ENCODE measurements at places on chromosomes 1 and 21.

- no peak for DNase-seq
These were observed 409.8 kb downstream of the DISC1 start for GRCh38 chr1:232036181-232036933.

DNA sequence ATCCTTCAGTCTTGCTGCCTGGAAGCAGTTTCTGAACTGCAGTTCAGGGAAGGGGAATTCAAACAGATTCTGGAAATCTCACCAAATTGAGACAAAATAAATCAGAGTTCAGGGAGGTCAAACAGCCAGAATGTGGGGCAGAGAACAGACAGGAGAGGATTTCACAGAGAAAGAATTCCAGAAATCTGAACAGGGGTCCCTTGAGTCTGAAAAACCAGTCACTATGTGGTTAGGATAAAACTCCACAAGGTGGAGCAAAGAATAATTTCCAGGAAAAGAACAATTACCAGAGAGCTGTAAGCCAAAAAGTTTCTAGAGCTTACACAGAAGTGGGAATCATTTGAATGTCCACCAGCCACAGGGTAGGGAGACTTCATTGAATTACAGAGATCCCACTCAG is 84.7 kb downstream of the URB2 start:
- DNase-seq = peak; percentile 60

DNA sequence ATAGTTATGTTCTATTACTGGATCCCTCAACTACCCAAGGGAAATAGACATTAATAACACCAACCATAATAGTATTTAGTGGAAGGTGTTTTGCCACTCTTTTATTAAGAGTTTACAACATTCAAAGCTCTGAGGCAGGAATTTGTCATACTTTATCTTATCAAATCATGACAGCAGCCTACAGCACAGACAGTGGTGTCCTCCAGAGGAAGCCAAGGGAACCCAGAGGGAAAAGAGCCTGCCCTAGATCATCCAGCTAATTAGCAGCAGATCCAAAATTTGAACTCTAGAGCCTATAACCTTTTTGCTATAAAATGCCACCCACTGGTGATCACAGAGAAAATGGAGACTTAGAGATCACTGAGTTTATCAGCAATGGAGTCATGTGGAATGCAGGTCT is 18.2 kb downstream of the VAV3 start:
- no peak for DNase-seq

DNA sequence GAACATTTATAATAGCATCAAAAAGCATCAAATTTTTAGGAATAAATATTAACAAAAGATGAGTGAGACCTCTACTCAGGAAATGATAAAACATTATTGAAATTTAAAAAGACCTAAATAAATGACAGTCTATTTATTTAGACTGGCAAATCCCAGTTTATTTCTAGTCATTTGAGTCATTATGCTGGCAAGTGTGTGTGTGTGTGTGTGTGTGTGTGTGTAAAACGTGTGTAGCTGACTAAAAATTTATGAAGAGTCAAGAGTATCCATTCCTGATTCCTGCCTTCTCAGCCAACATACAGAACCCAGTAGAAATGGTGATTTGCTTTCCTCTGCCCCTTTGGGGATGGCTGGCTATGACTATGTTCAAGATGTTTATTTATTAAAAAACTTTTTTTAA is 46.2 kb downstream of the OSBPL9 start:
- peak; percentile 52 for DNase-seq

DNA sequence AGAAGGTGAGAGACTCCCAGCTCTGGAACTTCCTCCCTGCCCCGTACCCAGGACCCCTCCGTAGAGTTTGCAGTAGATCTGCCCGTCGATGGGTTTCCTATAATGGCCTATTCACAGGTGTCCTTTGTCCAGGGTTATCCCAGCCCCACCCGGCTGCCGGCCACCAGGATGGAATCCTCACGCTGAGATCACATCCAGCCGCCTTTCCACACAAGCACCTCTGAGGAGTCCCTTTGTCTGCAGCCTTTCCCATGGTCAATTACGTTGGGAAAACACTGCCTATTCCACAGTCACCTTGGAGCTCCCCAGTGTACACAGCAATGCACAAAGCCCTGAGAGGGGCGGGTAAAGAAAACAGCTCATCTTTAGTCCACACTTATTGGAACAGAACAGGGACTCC is 190.0 kb upstream of the EDN2 start:
- DNase-seq = no peak

DNA sequence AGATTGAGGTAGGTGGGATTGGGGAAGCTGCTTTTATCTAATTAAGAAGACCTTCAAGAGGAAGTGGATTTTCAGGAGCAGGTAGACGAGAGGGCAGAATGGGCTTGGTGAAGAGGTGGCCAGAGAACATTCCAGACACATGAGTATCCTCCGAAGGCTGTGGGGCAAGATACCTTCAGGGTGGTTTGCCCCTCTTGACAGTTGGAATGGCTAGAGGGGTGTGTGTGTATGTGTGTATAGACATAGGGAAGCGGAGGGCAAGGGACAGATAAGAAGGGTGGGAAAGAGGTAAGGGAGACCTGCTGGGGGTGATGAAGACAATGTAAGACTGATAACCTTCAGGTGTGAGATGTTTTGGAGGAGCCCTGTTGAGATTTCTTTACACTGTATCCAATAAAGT is 46.8 kb upstream of the TSPAN2 start:
- no peak for DNase-seq

DNA sequence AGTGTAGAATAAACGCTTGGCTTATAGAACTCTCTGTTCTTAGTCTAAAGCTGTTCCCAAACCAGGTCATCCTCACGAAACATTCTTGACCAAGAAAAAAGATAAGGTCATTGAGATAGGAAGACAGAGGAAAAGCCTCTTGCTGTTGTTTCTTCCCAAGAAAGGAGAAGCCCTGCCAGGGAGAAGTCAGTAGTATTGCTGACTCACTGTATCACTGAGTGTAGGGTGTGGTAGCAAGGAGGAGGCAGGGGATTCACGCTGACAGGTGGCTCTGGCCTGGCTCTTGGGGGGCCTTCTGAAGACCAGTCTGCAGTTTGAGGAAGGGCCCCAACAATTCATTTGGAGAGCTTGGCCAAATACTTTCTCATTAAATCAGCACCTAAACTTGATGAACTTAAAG is 97.8 kb downstream of the CD247 start:
- peak; percentile 6 for DNase-seq

GRCh38 chr1:224734261-224734935 is 118.3 kb downstream of the CNIH3 start:
- no peak for DNase-seq

- DNase-seq = no peak
These were observed 69.8 kb downstream of the COQ8A start for GRCh38 chr1:227009937-227010336.

GRCh38 chr21:35465741-35466140 is 416.6 kb upstream of the RUNX1 start:
- no peak for DNase-seq

- peak; percentile 74 for DNase-seq
These were observed 24.9 kb downstream of the LDLRAP1 start for GRCh38 chr1:25568090-25568833.

GRCh38 chr1:174800876-174801275 is 198.9 kb upstream of the CACYBP start:
- no peak for DNase-seq

- no peak for DNase-seq
These were observed 4.7 kb downstream of the RNF220 start for GRCh38 chr1:44409757-44410156.

DNA sequence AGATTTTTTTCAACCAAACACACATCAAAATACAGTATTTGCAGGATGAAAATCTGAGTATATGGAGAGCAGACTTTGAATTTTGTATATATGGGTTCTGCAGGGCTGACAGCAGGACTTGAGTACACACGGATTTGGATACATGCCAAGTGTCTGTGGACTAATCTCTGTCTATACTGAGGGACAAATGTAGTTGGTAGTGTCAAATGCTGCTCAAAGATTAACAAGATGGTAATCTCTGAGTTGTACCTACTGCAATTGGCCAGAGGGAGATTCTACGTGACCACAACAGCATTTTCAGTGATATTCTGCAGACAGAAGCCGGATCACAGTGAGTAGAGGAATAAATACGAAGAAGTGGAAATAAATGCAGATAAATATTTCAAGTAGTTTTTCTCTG is 43.4 kb downstream of the SHCBP1L start:
- no peak for DNase-seq

GRCh38 chr1:41419584-41420295 is 58.5 kb downstream of the FOXO6 start:
- DNase-seq = no peak

GRCh38 chr1:211606914-211607753 is 28.2 kb upstream of the SLC30A1 start:
- DNase-seq = no peak

DNA sequence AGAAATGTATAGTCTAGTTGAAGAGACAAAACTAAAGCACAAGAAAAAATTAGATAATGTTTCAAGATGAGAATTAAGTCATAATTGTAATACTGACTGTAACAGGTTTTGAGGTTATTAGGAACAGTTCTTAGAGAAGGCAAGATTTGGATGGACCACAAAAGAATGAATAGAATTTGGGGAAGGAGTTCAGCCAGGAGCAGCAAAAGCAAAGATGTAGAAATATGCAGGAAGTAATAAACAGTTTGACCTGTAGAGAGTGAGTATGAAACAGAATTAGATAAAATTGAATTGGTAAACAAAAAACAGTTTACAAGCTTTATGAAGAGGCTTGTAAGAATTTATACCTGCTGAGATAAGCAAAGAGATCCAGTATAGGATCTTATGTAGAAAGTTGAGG is 16.3 kb downstream of the VPS45 start:
- no peak for DNase-seq

DNA sequence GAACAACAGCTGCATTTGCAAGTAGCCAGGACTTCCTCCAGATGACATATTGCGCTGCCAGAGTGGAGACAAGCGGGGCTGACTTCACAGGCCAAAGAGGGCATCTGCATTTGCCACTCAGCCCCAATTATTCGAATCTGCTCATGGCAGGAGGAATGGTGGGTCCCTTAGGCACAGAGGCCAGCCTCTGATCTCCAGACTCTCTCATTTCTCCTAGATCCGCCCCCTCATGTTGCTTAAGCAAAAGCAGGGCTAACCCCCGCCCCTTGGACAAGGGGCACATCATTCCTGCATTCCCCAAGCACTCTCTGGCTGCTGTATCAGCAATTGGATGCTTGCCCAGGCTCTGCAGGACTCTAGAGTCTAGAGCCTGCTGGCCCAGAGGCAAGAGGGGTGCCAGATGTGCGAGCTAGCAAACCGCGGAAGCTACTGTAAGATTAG is 262.4 kb downstream of the ST6GALNAC3 start:
- DNase-seq = peak; percentile 73
